ENCODE measurements at places on chromosomes 7 and 10.

DNA sequence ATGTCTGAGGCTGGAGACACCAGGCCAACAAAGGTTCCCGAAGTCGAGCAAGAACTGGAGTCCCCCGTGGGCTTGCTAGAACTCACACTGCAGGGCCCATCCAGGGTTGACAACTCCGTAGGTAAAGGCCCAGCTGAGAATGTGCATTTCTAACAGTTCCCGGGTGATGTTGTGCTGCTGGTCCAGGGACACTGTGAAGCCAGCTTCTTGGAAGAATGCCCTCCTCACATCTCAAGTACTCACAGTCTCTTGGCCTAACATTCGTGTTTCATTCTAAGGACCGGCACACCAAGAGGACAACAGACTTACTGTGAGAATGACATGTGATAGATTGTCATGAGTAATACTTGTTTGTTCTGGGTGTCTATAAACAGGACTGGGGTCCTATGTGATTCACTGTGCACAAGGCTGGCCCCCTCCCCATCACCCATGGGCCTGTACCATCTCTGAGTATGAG, 682.3 kb upstream of the IGFBP3 start:
- H3K4me3 ChIP-seq, result no peak overlapping the region
- no peak overlapping the region for H3K27ac ChIP-seq
- no peaks in the 10 kb centered on the region for H3K27me3 ChIP-seq
- H3K4me1 ChIP-seq, result no peaks in the 10 kb centered on the region
- no peaks in the 10 kb centered on the region for H3K36me3 ChIP-seq

GRCh38 chr7:136956232-136956631, 87.8 kb downstream of the CHRM2 start:
- no peaks in the 10 kb centered on the region for H3K27me3 ChIP-seq
- no peaks in the 10 kb centered on the region for H3K4me1 ChIP-seq
- no peak for DNase-seq
- H3K4me3 ChIP-seq, result no peak overlapping the region

GRCh38 chr10:12707461-12708185, 293.9 kb downstream of the CCDC3 start:
- no peaks in the 10 kb centered on the region for H3K27me3 ChIP-seq
- peak overlapping the region; percentile 67 for H3K27ac ChIP-seq
- no peaks in the 10 kb centered on the region for H3K36me3 ChIP-seq
- peak; percentile 67 for DNase-seq
- no peak overlapping the region for H3K4me3 ChIP-seq

DNA sequence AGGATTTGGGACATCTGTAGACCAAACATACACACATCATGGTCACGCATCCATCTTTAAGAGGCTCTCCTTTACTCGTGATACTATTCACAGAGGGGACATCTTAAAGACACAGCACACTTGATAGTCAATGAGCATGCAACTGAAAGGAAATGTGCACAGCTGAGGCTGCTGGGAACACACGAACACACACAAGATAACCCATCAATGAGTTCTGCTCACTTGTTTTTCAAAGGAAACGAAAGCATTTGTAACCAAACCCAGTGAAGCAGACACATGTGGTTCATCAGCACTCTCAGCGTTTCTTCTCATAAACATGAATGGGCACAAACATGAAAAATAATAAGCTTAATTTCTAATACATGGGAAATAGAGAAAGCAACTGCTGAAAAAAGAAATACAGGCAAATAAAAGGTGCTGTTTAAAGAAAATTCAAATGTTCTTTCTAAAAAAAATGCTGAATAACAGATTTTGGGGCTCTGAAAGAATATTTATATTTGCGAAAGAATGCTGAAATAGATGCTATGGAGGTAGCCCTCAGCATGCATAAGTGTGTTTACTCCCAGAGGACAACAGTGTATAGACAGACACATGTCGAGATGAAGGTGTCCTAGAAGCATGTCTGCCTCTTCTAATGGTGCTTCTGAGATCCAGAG, 59.7 kb upstream of the LAMB4 start:
- no peak overlapping the region for H3K4me3 ChIP-seq
- H3K4me1 ChIP-seq, result no peaks in the 10 kb centered on the region
- H3K27me3 ChIP-seq, result no peaks in the 10 kb centered on the region
- peak overlapping the region; percentile 32 for H3K27ac ChIP-seq
- DNase-seq, result peak; percentile 46

GRCh38 chr10:103111918-103112877, 80.9 kb downstream of the NT5C2 start:
- H3K36me3 ChIP-seq, result peaks cover 20% of the 10 kb centered on the region
- no peaks in the 10 kb centered on the region for H3K4me1 ChIP-seq

DNA sequence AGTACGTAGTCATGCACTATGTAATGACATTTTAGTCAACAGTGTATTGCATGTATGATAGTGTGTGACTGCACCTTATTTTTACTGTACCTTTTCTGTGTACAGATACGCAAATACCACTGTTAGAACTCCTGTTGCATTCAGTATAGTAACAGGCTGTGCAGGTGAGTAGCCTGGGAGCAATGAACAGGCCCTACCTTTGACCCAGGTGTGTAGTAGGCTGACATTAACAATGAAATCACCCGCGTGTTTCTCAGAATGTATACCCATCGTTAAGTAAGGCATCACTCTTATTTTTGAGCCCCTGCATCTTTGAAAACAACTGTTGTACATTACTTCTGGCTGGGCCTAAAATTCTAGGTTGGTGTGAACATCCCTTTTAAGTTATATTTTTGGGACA, 41.6 kb downstream of the DAGLB start:
- peaks cover 88% of the 10 kb centered on the region for H3K36me3 ChIP-seq
- H3K27ac ChIP-seq, result no peak overlapping the region
- H3K4me1 ChIP-seq, result no peaks in the 10 kb centered on the region
- no peaks in the 10 kb centered on the region for H3K27me3 ChIP-seq
- no peak overlapping the region for H3K4me3 ChIP-seq

GRCh38 chr10:92413519-92413918, 122.6 kb downstream of the MARCHF5 start:
- H3K4me1 ChIP-seq, result no peaks in the 10 kb centered on the region
- no peak overlapping the region for H3K4me3 ChIP-seq
- H3K36me3 ChIP-seq, result no peaks in the 10 kb centered on the region
- DNase-seq, result no peak

DNA sequence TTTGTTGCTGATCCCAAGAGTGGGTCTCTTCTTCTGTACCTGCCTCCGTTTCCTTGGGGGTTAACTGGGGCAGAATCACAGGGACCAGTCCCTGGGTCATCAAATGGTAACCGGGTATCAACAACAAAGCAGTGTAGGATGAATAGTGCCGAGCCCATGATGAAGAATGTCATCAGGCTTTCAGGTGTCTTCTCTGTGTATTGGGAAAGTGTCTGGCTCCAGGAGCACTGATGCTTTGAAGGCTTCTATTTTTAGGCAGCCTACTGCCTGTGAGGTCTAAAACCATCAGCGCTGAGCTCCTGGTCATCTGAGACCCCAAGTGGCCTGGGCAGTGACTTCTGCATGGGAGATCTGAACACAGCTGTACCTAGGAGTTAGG, 48.2 kb upstream of the SHH start:
- no peak for DNase-seq
- no peak overlapping the region for H3K4me3 ChIP-seq
- H3K27ac ChIP-seq, result no peak overlapping the region
- H3K27me3 ChIP-seq, result peaks cover 4% of the 10 kb centered on the region
- H3K4me1 ChIP-seq, result no peaks in the 10 kb centered on the region

GRCh38 chr7:155778349-155778748, 33.9 kb downstream of the SHH start:
- DNase-seq, result no peak
- peaks cover 84% of the 10 kb centered on the region for H3K36me3 ChIP-seq

- H3K4me3 ChIP-seq, result no peak overlapping the region
- H3K27me3 ChIP-seq, result no peaks in the 10 kb centered on the region
- no peaks in the 10 kb centered on the region for H3K36me3 ChIP-seq
- no peak overlapping the region for H3K27ac ChIP-seq
Measured at GRCh38 chr7:42012786-42013360, 224.1 kb downstream of the GLI3 start.

GRCh38 chr7:142134909-142135308, 23.4 kb downstream of the MGAM2 start:
- H3K4me3 ChIP-seq, result no peak overlapping the region
- H3K27me3 ChIP-seq, result no peaks in the 10 kb centered on the region
- no peaks in the 10 kb centered on the region for H3K4me1 ChIP-seq
- no peak overlapping the region for H3K27ac ChIP-seq
- DNase-seq, result no peak

All from thymus (tissue), 14 donors.